HCT116 (cell line): ENCODE measurements at places on chromosomes 13 and 19. TPM values are rescaled to one million over a fixed set of nuclear protein-coding genes. Genes with fewer than 3 reads are reported as not detected.

Gene ADM5
- total RNA-seq: 12.1 TPM

Gene PNMA8C
- total RNA-seq: not detected

Gene NFIX
- 34.8 TPM for total RNA-seq

Gene ZNF780A
- 18.9 TPM for total RNA-seq

Gene SIGLEC10
- not detected for total RNA-seq

Gene ZNF256
- not detected for total RNA-seq

Gene PRODH2
- 0.44 TPM for total RNA-seq

Gene FAAP24
- total RNA-seq: 4.9 TPM

Gene ADGRE3
- total RNA-seq: not detected

Gene C1QTNF9
- not detected for total RNA-seq

Gene MAP1S
- 80.8 TPM for total RNA-seq

Gene FCAR
- not detected for total RNA-seq

Gene CIC
- total RNA-seq: 52.0 TPM

Gene CEACAM8
- not detected for total RNA-seq

Gene NLRP11
- 0.86 TPM for total RNA-seq

Gene GAPDHS
- not detected for total RNA-seq

Gene IGFLR1
- 8.3 TPM for total RNA-seq

Gene ZNF730
- total RNA-seq: not detected

Gene RXFP2
- total RNA-seq: not detected

Gene ANGPTL8
- total RNA-seq: not detected

Gene FBL
- 554 TPM for total RNA-seq

Gene DACT3
- total RNA-seq: 2.0 TPM

Gene ZNF567
- total RNA-seq: 5.6 TPM

Gene CEBPA
- 7.0 TPM for total RNA-seq

Gene INSL3
- 0.96 TPM for total RNA-seq

Gene ARHGEF7
- 46.2 TPM for total RNA-seq

Gene FFAR2
- total RNA-seq: not detected

Gene UBE2L5
- 0.15 TPM for total RNA-seq

Gene SLC6A16
- 5.0 TPM for total RNA-seq

Gene HOMER3
- 45.2 TPM for total RNA-seq

Gene OR10H1
- 0.17 TPM for total RNA-seq

Gene ZNF579
- 24.1 TPM for total RNA-seq

Gene POGLUT2
- 4.8 TPM for total RNA-seq
